T-helper 17 cell (primary cell): ENCODE measurements at places on chromosomes 4 and X.

GRCh38 chrX:71547339-71547738 lies 14.4 kb downstream of the OGT start:
- DNase-seq: no peak

GRCh38 chr4:53349091-53349491 lies 16.8 kb downstream of the SCFD2 start:
- no peak for DNase-seq

DNA sequence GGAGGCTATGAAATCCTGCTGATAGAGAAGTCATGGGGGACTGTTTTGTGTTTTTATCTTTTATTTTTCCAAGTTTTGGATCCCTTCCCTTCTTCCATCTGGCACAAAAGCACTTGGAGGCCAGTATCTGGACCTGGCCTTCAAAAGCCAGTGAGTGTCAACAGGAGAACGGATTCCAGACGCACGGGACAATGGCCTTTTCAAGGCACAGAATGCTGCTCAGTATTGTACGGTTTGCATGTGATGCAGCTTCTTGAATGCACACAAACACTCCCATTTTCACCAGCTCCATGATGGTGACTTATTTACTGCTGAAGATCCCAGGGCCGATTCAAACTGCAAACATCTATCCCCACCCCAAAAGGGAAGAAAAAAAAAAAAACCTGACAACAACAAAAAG lies 145.4 kb downstream of the CPEB2 start:
- no peak for DNase-seq

GRCh38 chr4:62513306-62513705 lies 1313.2 kb downstream of the ADGRL3 start:
- DNase-seq: no peak

GRCh38 chrX:68822641-68823410 lies 6.0 kb upstream of the EFNB1 start:
- DNase-seq: no peak
